Prostate gland (tissue), 2 donors: ENCODE measurements at places on chromosomes 16 and 17.

GRCh38 chr16:86676254-86676670 is 97.9 kb downstream of the FOXL1 start:
- DNase-seq, result no peak

DNA sequence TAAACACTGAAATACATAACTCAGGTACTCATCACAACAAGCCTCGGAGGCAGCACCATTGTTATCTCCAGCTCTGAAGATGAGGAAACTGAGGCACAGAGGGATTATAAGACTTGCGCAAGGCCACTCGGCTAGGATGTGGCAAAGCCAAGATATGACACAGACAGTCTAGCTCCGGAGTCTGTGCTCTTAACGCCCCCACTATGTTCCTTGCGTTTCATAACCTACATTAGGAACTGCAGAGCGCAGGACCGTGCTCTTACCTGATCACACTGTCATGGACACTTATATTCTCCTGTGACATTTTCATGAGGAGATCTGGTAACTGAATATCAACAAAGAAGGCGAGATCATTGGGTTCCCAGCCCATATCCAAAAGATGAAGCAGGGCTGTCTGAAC is 85.1 kb downstream of the ZZEF1 start:
- DNase-seq, result no peak

DNA sequence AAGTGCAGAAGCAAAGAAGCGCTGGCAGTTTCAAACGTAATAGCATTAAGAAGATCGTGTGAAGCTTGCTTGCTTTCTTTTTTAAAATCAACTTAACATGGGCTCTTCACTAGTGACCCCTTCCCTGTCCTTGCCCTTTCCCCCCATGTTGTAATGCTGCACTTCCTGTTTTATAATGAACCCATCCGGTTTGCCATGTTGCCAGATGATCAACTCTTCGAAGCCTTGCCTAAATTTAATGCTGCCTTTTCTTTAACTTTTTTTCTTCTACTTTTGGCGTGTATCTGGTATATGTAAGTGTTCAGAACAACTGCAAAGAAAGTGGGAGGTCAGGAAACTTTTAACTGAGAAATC is 17.4 kb upstream of the RAB11FIP4 start:
- DNase-seq, result no peak

- no peak for DNase-seq
Observed at GRCh38 chr16:3716831-3717234, 491 bp downstream of the TRAP1 start.

DNA sequence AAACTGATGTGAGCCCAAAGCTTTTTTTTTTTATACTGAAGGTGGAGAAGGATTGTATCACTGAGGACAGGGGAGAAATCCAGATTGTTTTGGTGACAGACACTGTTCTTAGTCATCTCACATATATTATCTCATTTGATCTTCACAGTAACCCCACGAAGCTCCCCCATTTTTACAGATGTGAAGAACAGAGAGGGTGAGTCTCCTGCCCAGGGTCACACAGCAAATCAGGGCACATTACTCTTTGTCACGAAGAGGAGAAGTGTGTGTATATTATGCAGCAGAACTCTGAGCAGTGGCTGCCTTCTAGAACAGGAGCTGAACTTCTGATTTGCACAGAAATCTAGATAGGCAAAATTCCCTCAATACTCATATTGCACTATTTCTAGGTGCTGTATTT is 504.3 kb downstream of the XYLT1 start:
- no peak for DNase-seq

DNA sequence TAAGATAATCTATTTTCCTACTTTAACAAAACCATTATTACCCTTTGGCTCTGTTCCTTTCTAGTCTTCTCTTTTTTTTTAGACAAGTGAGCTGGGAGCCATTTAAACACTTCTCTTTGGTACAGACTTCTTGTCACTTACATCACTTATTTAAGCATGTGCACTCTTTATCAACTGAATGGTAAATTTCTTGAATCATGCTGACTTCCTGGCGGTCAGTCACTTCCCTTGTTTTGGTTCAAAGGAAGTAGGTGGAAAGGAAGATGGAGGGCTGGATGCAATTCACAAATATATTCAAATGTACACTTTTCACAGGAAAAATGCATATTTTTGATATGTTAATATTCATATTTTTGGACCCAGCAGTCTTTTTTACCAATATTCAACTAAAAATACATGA is 97.1 kb downstream of the ITFG1 start:
- DNase-seq, result no peak

DNA sequence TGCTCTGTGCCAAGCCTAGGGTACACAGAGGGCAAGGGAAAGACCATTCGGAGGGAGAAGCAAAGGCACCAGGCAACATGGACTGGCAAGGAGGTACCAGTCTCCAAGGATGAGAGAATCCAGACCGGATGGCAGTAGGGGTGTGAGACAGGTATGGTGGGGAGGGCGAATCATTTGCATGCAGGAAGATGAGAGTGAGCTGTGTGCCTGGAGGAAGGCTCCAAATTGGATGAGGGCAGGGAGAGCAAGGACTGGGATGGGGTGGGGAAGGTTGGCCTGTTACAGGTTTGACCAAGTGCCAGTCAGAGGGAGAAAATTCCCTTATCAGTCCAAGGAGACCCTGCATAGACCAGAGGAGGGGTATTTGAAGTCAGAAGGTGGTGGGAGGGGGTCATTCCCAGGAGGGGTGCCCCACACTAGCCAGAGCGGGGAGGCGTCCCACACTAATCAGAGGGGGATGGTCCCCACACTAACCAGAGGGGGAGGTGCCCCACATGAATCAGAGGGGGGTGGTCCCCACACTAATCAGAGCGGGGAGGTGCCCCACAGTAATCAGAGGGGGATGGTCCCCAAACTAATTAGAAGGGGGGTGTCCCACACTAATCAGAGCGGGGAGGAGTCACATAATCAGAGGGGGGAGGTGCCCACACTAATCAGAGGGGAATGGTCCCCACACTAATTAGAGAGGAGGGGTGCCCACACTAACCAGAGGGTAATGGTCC is 737 bp downstream of the CANT1 start:
- no peak for DNase-seq

DNA sequence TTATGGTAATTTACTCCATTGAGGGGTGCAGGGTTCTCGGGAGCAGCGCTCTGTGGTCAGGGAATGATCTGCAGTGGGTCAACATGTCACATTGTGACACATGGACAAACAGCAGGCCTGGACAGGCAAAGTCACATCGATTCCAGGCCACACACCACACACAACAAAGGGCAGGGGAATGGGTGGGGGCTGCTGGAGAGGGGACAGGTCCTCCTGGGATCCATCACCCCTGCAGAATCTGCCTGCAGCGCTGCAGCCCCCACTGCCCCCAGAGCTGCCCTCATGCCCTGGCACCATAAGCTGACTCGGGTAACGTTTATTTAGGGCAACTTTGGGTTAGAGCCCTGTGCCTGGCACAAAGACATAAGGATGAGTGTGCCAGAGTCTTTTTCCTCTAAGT is 9.1 kb downstream of the PEMT start:
- no peak for DNase-seq
